ENCODE measurements at places on chromosomes 2 and 18.
A peak's percentile ranks its signal among the peaks of the same experiment; 100 is the strongest.

DNA sequence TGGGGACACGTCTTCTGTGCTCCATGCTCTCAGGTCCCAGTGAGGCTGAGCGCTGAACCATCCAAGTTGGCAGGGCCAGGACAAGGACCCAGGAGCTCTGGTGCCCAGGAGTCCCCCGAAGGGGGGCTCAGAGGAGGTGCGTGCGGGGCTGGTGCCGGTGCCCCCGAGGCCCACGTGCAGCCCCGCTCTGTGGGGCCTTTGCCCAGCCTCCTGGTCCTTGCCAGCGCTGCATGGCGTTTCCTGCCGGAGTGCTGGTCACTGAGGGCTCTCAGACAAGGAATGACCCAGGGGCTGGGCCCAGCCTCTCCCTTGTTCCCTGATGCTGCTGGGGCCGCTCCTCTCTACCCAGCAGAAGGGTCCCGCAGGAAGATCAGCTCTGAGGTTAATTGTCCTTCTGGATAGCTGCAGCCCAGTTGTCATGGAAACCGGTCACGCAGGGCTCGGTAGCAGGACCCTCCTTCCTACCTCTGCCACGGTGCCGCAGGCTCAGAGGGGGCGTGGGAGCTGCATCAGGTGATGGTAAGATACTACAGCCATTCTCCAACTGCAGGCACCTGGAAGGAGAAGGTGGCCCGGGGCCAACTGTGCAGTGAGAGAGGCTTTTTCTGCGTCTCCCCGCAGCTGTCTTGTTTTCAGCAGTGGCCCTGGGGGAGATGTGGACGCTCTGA is 64.5 kb downstream of the RRM2 start:
- DNase-seq = no peak

- no peak for DNase-seq
Observed at GRCh38 chr18:79102886-79103285, 33.7 kb downstream of the ATP9B start.

DNA sequence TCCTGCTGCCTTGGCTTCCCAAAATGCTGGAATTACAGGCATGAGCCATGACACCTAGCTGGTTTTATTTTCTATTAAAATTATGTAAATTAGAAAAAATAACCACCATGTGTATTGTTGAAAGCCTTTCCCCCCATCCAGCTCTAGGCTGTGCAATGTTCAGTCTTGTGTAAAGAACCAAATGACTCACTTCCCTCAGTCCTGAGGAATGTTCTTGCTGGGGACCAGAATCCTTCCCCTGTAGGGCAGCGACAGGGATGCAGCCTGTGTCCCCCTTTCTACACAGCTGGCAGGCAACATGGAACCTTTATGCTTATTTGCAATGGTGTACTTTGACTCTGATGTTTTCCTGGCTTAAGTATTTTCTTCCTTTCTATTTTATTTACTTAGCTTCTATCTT is 29.4 kb downstream of the AOX1 start:
- DNase-seq = no peak

GRCh38 chr2:53786352-53786704 is 425 bp downstream of the ASB3 start:
- DNase-seq = peak; percentile 2

DNA sequence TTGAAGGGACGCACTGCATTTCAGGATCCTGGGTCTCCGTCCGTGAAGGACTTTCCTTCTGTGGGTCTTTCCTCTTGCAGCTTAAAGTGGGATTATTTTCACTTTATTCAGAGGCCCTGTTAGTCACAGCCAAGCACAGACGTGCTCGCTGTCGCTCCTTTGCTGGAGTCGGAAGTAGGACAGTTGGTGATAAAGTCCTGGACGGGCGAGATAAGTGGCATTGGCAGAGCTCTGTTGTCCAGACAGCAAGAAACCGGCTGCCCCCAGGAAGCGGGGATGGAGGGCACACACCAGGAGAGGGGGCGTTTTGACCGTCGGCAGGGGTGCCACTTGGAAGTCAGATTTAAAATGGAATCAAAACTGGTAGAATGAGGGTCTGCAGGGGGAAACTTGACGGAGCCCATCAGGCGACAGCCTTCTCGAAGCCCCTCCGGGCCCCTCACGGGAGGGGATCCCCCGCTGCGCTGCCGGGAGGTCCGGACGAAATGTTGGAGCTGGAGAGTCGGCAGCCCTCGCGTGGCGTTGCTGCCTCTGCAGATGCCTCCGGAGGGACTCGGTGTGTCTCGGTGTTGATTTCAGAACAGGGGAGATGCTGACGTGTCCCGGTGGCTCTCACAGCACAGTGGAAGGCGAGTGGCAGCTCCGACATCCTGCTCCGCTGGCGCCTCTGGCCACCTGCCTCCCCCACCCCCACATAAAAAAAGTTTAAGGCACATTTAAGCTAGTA is 124.2 kb downstream of the NFATC1 start:
- DNase-seq = no peak

- DNase-seq = no peak
Observed at GRCh38 chr18:13450289-13451212, 232.0 kb downstream of the LDLRAD4 start.

GRCh38 chr2:51920509-51920908 is 888.6 kb upstream of the NRXN1 start:
- DNase-seq = no peak

GRCh38 chr18:23453680-23454058 is 582 bp downstream of the RIOK3 start:
- DNase-seq = no peak

DNA sequence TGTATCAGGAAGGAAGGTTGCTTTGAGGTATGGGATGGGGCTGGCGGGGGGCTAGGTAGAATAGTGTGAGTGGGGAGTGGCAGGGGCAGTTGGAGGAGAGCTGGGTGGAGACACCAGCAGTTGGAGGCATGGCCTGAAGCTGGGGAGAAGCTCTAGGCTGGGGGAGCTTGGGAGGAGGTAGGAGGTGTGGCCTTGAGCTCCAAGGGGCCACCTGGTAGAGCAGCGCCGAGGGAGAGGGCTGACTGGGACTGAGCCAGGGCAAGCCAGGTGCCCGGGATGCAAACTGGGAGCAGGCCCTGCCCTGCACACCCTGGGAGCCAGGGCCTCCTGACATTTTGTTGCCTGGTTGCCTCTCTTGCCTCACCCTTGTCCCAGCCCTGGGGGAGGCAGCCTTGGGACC is 33.1 kb upstream of the PDIA6 start:
- no peak for DNase-seq

DNA sequence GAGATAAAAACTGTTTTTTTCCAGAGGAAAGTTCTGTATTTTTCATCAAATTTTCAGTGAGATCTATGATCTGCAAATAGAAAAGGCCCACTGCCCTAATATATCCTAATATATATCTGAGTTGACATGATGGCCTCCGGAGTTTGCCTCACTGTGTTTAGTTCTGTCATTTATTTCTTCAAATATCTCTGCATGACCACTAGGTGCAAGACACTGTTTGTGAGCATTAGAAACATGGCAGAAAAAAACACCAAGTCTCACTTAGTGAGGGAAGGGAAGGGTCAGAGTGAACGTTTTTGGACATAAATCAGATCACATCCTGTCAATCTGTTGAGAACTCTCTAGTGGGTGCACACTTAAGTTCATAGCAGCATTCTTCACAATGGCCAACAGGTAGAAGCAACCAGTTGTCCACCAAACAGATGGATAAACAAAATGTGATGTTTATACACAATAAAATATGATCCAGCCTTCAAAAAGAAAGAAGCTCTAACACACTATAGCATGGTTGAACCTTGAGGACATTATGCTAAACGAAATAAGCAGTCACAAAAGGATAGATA is 53.4 kb downstream of the SPIRE1 start:
- no peak for DNase-seq

GRCh38 chr2:176115883-176116813 is at the start of gene HOXD10:
Gene HOXD10, plus strand, starts transcription at chr2:176116778. Its CDS starts 56 bp downstream, at chr2:176116834.
- DNase-seq = no peak

DNA sequence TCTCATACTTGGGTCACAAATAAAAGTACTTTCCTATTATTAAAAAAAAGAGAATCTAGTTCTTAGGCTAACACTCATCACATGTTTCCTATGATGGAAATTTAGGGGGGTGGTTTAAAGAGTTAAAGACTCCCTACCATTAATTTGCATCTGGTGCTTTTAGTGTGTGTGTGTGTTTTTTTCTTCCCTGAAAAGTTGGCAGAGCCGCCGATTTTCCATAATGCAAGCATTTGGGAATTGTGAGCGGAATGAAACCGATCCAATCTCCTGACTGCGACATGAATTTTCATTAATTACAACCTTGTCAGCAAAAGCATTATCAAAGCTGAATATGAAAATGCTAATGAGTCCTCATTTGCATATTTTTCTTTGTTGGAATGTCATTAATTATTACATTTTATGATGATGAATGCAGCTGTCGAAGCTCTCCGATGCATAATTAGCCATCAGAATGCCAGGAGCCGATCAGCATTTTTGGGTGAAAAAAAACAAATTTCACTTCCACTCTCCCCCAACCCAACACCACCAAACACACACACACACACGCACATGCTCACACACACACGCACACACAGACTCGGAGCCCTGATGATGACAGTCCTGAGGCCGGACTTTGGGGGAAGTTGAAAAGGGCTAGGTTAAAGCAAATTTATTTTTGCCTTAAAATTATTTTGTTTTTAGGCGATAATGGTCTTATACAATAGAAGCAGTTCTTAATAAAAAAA is 165.4 kb downstream of the TCF4 start:
- no peak for DNase-seq

GRCh38 chr2:113217455-113218282 is 43.9 kb downstream of the PSD4 start:
- DNase-seq = no peak

DNA sequence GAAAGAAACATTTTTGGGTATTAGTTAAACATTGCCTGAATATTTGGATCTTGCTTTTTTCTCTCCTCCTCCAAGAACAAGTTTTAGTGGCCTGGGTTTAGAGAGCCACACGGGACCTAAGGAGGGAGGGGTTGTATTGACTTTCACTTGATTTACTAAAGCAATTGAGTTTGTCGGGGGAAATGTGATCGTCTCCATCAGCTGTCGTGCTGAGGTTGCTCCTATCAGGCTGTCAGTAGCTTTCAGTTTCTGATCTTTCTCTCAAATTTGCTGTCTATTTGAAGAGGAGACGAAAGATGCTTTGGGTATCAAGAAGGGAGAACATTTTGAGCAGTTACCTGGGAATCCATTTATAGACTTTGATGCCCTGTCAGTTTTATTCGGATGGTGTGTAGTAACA is 106.0 kb downstream of the SETBP1 start:
- DNase-seq = no peak

DNA sequence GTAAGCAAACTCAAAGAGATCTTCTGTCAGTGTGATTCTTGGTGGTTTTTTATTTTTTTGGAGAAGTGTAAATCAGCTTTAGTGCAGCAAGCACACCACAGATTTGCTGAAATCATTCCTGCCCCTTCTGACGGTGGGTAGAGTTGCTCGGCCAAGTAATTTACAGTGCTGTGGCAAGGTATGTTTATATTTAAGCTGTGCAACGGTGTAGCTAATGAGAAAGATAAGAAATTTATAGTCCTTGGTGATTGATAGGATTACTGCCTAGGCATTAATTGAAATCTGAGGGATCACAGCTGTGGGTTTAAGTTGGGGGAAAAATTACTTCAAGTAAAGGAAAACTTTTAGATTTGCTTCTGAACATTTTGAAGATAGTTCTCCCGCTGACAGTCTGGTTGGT is 286.6 kb downstream of the AGAP1 start:
- no peak for DNase-seq

- no peak for DNase-seq
Observed at GRCh38 chr2:227824711-227825110, 11.1 kb downstream of the CCL20 start.

GRCh38 chr18:67386032-67386431 is 130.5 kb downstream of the DSEL start:
- DNase-seq = no peak

- DNase-seq = no peak
Observed at GRCh38 chr18:41395695-41396094, 559.3 kb upstream of the PIK3C3 start.

DNA sequence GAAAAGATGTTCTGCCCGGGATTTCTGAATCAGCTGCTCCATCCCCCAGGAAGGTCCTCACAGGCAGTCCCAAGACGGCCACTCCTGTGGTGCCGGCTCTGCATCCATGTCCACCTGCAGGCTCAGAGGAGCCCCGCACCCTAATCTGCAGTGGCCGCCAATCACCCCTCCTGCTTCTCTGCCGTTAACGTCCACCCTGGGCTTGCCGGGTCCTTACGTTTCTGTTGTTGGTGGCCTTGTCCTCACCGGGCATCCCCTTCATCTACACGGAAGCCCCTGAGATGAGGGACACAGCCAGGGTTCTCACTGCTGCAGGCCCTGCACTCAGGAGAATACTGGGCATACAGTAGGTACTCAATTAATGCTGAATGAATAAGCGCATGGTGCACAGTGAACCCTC is 131.5 kb upstream of the SNTG2 start:
- no peak for DNase-seq

- DNase-seq = no peak
Observed at GRCh38 chr2:226601881-226602662, 197.5 kb downstream of the IRS1 start.

GRCh38 chr2:27572439-27572838 is 10.4 kb upstream of the ZNF512 start:
- DNase-seq = no peak

- no peak for DNase-seq
Observed at GRCh38 chr2:147525819-147526489, 318.9 kb upstream of the ACVR2A start.

GRCh38 chr2:158394453-158394852 is 62.1 kb downstream of the CCDC148 start:
- no peak for DNase-seq

- no peak for DNase-seq
Observed at GRCh38 chr2:62231541-62231940, 35.6 kb downstream of the B3GNT2 start.

DNA sequence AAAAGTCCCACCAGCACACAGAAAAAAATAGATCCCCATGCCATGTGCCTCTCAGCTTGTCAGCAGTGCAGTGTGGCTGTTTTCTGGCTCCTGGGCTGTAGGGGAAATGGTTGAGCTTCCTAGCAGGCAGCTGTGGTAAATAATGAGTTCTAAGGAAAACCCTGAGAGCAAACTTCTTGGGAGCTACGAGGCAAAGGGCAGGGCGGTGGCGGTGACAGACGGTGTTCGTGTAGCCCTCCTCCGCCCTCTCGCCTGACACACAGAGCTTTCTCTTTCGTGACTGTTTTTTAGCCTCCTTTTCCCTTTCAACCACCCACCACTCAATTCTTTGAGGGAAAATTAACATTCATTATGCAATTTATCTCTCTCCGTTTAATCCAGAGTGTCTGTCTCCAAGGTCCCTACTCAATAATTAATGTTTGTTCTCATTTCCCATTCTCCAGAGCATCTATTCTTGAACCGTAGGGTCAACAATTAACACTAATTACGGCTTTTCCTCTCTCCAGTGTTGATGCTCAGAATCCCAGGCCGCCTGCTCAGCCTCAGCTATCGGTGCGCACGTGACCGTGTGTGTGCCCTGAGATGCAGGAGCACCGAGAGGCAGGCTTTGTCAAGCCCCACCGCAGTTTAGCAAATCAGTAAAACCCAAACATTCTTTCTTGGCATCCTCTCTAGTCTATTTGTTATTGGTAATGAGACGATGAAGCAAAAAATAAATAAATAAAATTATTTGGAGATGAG is 50.1 kb downstream of the KIAA2012 start:
- no peak for DNase-seq

DNA sequence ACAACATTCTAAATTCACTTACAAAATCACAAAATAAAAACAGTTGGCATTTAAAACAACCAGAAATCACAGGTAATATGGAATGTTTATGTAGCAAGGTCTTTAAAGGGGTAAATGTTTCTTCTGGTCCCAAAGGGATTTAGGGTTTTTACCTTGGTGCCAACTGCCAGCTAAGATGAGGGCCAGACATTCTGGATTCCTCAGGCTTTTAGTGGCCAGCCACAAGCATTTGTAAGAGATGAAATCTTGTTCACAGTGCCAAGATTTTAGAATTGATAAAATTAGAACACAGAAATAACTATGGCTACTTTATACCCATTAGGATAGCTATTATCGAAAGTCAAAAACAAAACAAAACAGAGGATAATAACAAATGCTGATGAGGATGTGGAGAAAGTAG is 60.4 kb upstream of the CDKL4 start:
- no peak for DNase-seq
